H1 (cell line): ENCODE measurements at places on chromosomes 5 and 9. TPM values are rescaled to one million over a fixed set of nuclear protein-coding genes. Genes with fewer than 3 reads are reported as not detected.

GRCh38 chr5:98416541-98416940 lies 356.9 kb upstream of the RGMB start:
- no peak for DNase-seq

- DNase-seq: no peak
These were observed 16.6 kb downstream of the TUT7 start for GRCh38 chr9:86337469-86338108.

DNA sequence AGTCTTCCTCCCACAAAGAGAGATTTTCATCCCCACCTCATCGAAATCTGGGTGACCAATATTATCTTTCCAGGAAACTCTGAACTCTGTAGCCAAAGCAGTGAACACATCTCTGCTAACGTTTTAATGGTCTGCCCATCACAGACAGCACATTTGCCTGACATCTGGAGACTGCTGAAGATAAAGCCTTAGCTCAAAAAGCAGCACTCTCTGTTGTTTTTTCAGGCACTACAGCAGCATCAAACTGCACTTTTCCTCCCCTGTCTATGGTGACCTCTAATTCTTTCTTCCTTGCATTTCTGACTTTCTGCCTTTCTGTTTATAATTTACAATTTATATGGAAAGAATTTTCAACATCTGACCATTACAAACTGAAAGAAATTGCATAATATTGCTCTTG lies 66.8 kb downstream of the RAB3C start:
- DNase-seq: no peak

Gene ITK
- 0.05 TPM in 1 of 2 replicates, not detected in the other for polyA plus RNA-seq

Gene SPAG8
- 0.31 and 0.44 TPM in 2 replicates for polyA plus RNA-seq

Gene SYK
- polyA plus RNA-seq: 1.5 and 1.9 TPM in 2 replicates
